ENCODE measurements at places on chromosomes 1 and 21.

GRCh38 chr1:10217748-10218441, 7.5 kb downstream of the KIF1B start:
- DNase-seq, result no peak

GRCh38 chr1:115433483-115433882, 95.4 kb upstream of the NGF start:
- no peak for DNase-seq

DNA sequence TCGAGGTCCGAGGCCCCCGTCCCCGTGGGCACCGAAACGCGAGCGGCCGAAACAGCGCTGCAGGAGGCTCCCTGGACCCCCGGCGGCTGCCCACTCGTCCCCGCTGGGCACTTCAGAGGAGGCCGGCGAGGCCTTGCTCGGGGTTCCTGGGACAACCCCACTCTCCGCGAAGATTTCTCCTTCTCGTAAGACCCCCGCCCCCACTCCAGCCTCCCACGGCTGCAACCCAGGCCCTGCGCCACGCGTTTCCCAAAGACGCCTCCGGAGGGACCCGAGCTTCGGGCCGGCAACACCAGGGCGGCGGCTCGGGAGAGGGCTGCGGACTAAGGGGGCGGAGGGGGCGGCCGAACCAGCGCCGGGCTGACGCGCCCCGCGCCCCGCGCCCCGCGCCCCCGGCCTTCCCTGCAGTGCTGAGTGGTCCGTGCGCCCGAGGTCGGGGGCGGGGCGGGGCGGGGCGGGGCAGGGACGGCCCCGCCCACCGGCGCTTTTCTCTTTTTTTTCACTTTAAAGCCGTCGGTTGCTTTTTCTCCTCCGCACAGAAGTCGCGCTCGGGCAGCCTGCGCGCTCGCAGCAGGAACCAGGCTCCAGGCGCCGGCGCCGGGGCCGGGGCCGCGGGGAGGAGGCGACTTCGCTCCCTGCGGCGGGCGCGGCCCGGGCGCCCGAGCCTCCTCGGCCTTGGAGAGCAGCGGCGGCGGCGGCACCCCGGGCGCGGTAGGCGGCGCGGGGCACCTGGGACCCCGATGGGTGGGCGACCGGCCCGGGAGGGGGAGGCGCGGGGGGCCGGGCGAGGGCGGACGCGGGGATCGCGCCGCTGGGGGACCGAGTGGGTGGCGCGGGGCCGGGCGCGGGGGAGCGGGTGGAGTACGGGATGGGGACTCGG, at the start of gene SPSB1:
TSS of gene SPSB1 (plus strand) at position 534 of the 880 bp plus-strand sequence. CDS start 62,998 bp downstream, outside the sequence.
- DNase-seq, result peak; percentile 66

DNA sequence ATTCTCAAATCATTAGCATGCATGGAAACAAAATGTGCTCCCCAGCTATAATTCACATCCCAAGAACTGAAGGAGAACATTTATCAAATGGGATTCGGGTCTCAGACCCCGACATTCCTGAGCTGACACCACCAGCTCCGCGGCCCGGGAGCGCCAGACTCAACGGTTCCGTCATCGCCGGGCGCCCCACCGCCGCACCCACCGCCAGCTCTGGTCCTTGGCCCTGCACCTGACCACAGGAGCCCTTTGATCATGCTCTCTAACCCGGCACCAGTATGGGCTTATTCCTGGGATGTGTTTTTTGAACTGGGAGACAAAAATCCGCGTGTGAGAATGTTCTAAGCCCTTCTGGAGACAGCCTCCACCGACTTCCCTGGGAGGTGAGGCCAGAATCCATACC, 43.6 kb downstream of the HLCS start:
- no peak for DNase-seq

- DNase-seq, result peak; percentile 52
These were observed 47.9 kb upstream of the NBL1 start for GRCh38 chr1:19596065-19596713.

- no peak for DNase-seq
These were observed 1.9 kb upstream of the HIVEP3 start for GRCh38 chr1:41920658-41921057.

Data from NCI-H345 (cell line).